ENCODE measurements at places on chromosomes 12 and 14.

- DNase-seq: no peak
Observed at GRCh38 chr12:93358821-93359220, 18.9 kb upstream of the NUDT4 start.

- no peak for DNase-seq
Observed at GRCh38 chr12:128806573-128806972, 17.2 kb downstream of the SLC15A4 start.

- no peak for DNase-seq
Observed at GRCh38 chr14:65486863-65487262, 74.3 kb downstream of the FUT8 start.

- no peak for DNase-seq
Observed at GRCh38 chr12:3165078-3165980, 88.2 kb downstream of the TSPAN9 start.

GRCh38 chr12:50665170-50665569, 98.7 kb upstream of the ATF1 start:
- no peak for DNase-seq

DNA sequence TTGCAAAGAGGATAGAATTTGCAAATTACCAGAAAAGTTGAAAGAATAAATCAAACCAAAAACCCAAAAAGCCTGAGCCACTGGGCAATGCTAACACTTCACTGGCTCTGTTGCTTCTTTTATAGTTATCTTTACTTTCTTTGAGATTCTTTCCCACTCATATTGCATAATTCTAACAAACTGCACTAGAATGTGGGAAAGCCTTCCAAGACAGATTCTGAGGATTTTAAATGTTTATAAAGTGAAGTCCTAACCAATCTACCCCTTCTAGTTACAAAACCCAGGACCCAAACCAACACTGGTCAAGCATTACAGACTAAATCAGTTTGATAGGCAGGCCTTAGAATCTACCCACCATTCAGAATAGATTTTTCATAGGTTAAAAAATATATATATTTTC, 150.9 kb downstream of the MED13L start:
- no peak for DNase-seq

Measured in HS-5 (cell line).